ENCODE measurements at places on chromosomes 11 and 22. TPM values are rescaled to one million over a fixed set of nuclear protein-coding genes. Genes with fewer than 3 reads are reported as not detected.

MYEOV gene
- 7.0 TPM for total RNA-seq

NNMT gene
- 2,246 TPM for total RNA-seq

MS4A14 gene
- total RNA-seq = not detected

GGT1 gene
- total RNA-seq = 1.1 TPM

SLC1A2 gene
- 23.6 TPM for total RNA-seq

MPZL3 gene
- 0.41 TPM for total RNA-seq

OR51E2 gene
- total RNA-seq = not detected
